ENCODE measurements at places on chromosomes 5 and 9.

DNA sequence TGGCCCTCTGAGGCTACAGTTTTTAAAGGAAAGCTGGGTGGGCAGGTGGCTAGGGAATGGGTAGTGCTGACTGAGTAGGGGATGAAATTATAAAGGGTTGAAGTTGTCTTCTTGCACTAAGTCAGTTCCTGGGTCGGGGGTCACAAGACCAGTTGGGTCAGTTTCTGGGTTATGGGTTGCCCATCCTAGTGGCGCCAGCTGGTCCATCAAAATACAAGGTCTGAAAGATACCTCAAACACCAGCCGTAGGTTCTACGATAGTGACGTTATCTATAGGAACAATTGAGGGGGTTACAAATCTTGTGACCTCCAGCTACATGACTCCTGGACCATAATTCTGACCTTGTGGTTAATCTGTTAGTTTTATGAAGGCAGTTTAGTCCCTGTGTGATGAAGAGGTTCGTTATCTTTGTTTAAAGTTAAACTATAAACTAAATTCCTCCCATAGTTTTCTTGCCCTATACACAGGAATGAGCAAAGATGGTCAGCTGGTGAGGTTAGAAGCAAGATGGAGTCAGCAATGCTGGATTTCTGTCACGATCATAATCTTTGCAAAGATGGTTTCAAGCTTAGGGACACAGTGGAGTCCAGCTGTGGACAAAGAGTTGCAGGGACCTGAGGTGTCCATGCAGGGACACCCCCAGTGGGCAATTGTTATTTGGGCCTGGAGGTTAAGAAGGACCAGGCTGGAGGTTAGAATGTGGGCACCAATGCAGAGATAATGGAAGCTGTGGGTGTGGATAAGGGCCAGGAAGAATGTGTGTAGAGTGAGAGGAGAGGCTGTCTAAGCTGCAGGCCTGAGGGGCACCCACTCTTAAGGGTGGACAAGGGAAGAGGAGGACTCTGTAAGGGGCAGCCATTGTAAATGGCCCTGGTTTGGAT, 14.0 kb upstream of the CREBRF start:
- no peaks in the 10 kb centered on the region for H3K36me3 ChIP-seq
- no peaks in the 10 kb centered on the region for H3K27me3 ChIP-seq
- no peak overlapping the region for H3K27ac ChIP-seq

DNA sequence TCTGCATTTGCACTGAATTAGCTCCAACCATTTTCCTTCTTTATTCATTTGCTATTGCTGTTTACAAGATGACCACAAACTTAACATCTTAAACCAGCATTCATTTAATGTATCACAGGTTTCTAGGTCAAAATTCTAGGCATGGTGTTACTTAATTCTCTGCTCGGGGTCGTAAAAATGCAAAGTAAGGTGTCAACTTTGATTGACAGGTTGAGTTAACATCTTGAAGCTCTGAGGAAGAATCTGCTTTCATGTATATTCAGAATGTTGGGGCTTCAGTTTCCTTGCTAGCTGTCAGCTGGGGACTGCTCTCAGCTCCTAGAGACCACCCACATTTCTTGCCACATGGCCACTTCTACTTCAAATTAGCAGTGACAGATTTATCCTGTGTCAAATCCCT, 348.7 kb upstream of the GRIN3A start:
- H3K4me3 ChIP-seq, result no peak overlapping the region
- no peak for DNase-seq
- H3K36me3 ChIP-seq, result no peaks in the 10 kb centered on the region
- no peaks in the 10 kb centered on the region for H3K4me1 ChIP-seq
- no peaks in the 10 kb centered on the region for H3K27me3 ChIP-seq

- no peak overlapping the region for H3K4me3 ChIP-seq
- DNase-seq, result no peak
- no peak overlapping the region for H3K27ac ChIP-seq
These were observed 23.4 kb downstream of the CYFIP2 start for GRCh38 chr5:157289164-157289819.

- no peaks in the 10 kb centered on the region for H3K27me3 ChIP-seq
- peaks cover 8% of the 10 kb centered on the region for H3K4me1 ChIP-seq
- peaks cover 1% of the 10 kb centered on the region for H3K36me3 ChIP-seq
These were observed 1.2 kb downstream of the MTAP start for GRCh38 chr9:21803649-21804048.

- no peaks in the 10 kb centered on the region for H3K27me3 ChIP-seq
- DNase-seq, result no peak
These were observed 11.6 kb downstream of the PSIP1 start for GRCh38 chr9:15499139-15499538.

GRCh38 chr5:2670940-2671339, 80.5 kb downstream of the IRX2 start:
- H3K27me3 ChIP-seq, result no peaks in the 10 kb centered on the region
- no peak overlapping the region for H3K4me3 ChIP-seq
- no peak for DNase-seq
- H3K36me3 ChIP-seq, result no peaks in the 10 kb centered on the region
- H3K4me1 ChIP-seq, result no peaks in the 10 kb centered on the region
- no peak overlapping the region for H3K27ac ChIP-seq

DNA sequence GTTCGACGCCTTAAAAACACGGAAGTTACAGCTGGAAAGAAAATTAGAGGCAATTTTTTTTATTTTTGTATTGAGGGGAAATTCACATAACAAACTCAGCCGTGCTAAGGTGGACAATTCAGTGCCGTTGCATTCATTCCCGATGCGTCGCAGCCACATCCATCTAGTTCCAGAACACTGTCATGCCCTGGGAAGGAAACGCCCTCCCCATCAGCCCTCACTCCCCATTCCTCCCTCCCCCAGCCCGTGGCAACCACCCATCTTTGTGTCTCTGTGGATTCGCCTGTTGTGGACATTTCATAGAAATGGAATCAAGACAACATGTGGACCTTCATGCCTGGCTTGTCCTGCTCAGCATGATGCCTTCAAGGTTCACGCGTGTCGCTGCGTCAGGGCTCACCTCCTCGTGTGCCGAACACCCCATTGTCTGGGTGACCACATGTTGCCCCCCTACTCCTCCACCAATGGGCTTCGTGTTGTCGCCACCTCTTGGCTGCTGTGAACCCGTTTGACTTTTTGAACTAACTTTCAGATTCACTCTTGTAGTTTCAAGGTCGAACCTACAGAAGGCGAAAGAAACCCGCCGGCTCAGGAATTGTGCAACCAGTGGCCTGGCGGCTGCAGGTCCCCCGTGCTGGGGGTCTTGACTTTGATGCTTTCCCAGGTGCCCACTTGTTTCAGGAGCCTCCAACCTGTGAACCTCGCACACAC, 17.4 kb upstream of the CAMSAP1 start:
- DNase-seq, result no peak
- H3K27ac ChIP-seq, result no peak overlapping the region
- no peaks in the 10 kb centered on the region for H3K27me3 ChIP-seq
- H3K36me3 ChIP-seq, result no peaks in the 10 kb centered on the region
- H3K4me3 ChIP-seq, result no peak overlapping the region
- peaks cover 5% of the 10 kb centered on the region for H3K4me1 ChIP-seq

DNA sequence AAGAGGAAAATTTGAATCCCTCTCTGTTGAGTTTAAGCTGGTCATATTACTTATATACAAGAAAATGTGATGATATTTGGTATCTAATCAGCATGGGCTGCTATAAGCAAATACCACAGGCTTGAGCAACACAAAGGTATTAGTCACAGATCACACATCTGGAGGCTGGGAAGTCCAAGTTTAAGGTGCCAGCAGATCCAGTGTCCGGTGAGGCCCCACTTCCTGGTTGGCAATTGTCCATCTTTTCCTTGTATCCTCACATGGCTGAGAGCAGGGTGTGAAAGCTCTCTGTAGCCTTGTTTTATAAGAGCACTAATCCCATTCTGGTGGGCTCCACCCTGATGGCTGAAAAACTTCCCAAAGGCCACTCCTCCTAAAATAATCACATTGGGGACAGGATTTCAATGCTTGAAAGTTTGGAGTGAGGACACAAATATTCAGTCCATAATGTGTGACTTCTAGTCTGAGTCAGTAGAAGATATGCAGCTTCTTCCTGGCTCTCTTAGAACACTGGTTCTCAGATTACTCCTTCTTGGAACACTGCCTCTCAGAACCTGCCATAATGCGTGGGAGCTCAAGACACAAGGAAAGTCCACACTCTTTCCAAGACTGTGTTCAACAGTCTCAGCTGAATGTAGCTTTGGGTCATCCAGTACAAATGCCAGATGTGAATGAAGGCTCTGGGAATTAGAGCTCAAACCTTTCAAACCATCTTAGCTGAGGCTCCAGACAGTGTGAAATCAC, 124.1 kb downstream of the PRDM9 start:
- H3K36me3 ChIP-seq, result no peaks in the 10 kb centered on the region
- no peaks in the 10 kb centered on the region for H3K27me3 ChIP-seq
- DNase-seq, result no peak

GRCh38 chr5:61766141-61766540, 434.1 kb downstream of the ZSWIM6 start:
- no peaks in the 10 kb centered on the region for H3K4me1 ChIP-seq
- H3K4me3 ChIP-seq, result no peak overlapping the region
- no peak overlapping the region for H3K27ac ChIP-seq
- DNase-seq, result no peak

DNA sequence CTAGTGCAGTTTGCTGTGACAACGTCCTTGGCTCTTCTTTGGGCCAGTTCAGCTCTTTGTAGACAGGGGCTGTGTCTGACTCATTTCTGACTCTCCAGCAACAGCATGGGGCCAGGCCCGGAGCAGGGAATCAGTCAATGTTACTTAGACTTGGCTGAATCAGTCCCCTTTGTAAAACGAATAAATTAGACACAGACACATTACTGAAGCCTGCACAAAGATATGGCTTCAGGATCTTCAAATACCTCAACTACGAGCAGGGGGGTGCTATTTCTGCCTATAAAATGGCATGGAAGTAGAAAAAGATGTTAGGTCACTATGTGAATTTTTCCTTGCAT, 204.7 kb downstream of the TTLL11 start:
- H3K4me1 ChIP-seq, result no peaks in the 10 kb centered on the region
- H3K27ac ChIP-seq, result no peak overlapping the region
- no peaks in the 10 kb centered on the region for H3K27me3 ChIP-seq

DNA sequence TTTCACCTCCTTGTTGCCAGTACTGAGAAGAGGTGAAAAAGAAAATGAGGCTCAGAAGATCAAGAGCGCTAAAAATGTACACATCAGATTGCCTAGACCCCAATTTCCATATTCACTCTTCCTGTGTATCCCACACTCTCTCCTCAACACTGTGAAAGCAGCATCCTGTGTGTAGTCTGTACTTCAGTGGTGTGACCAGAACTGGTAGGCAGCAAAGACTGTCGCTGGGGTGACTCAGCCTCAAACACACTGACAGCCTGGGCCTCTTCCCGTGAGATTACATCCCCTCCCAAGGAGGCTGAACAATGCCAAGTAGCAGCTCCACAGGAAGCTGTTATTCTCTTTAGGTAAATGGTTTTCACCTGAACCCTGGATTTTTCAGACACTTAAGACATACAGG, 135.5 kb downstream of the CCDC192 start:
- no peak overlapping the region for H3K4me3 ChIP-seq
- no peak overlapping the region for H3K27ac ChIP-seq
- no peaks in the 10 kb centered on the region for H3K4me1 ChIP-seq
- no peaks in the 10 kb centered on the region for H3K36me3 ChIP-seq

- DNase-seq, result no peak
- H3K27ac ChIP-seq, result peak overlapping the region; percentile 64
- peaks cover 14% of the 10 kb centered on the region for H3K4me1 ChIP-seq
- H3K4me3 ChIP-seq, result peak overlapping the region; percentile 89
These were observed 1.4 kb downstream of the SAP30L start for GRCh38 chr5:154447089-154447725.

- no peaks in the 10 kb centered on the region for H3K36me3 ChIP-seq
- no peak overlapping the region for H3K27ac ChIP-seq
- no peaks in the 10 kb centered on the region for H3K4me1 ChIP-seq
- H3K4me3 ChIP-seq, result no peak overlapping the region
- H3K27me3 ChIP-seq, result no peaks in the 10 kb centered on the region
- no peak for DNase-seq
These were observed 29.9 kb downstream of the ADCY2 start for GRCh38 chr5:7425830-7426229.

- no peak for DNase-seq
- H3K27me3 ChIP-seq, result no peaks in the 10 kb centered on the region
- no peak overlapping the region for H3K27ac ChIP-seq
- no peaks in the 10 kb centered on the region for H3K36me3 ChIP-seq
These were observed 103.4 kb upstream of the RPS23 start for GRCh38 chr5:82381591-82381990.

- no peaks in the 10 kb centered on the region for H3K27me3 ChIP-seq
- no peaks in the 10 kb centered on the region for H3K4me1 ChIP-seq
- H3K36me3 ChIP-seq, result no peaks in the 10 kb centered on the region
- DNase-seq, result no peak
- no peak overlapping the region for H3K27ac ChIP-seq
These were observed 61.5 kb downstream of the SV2C start for GRCh38 chr5:76144513-76145274.

GRCh38 chr5:98742396-98743073, 30.9 kb upstream of the RGMB start:
- H3K27me3 ChIP-seq, result no peaks in the 10 kb centered on the region
- H3K4me1 ChIP-seq, result no peaks in the 10 kb centered on the region
- no peak overlapping the region for H3K4me3 ChIP-seq
- no peaks in the 10 kb centered on the region for H3K36me3 ChIP-seq
- H3K27ac ChIP-seq, result no peak overlapping the region

- no peak for DNase-seq
- H3K4me3 ChIP-seq, result no peak overlapping the region
These were observed 145.0 kb upstream of the SMC2 start for GRCh38 chr9:103949096-103949495.

- H3K36me3 ChIP-seq, result no peaks in the 10 kb centered on the region
- no peaks in the 10 kb centered on the region for H3K4me1 ChIP-seq
- no peaks in the 10 kb centered on the region for H3K27me3 ChIP-seq
- H3K4me3 ChIP-seq, result no peak overlapping the region
These were observed 14.7 kb upstream of the ADAMTS19 start for GRCh38 chr5:129445379-129445778.

DNA sequence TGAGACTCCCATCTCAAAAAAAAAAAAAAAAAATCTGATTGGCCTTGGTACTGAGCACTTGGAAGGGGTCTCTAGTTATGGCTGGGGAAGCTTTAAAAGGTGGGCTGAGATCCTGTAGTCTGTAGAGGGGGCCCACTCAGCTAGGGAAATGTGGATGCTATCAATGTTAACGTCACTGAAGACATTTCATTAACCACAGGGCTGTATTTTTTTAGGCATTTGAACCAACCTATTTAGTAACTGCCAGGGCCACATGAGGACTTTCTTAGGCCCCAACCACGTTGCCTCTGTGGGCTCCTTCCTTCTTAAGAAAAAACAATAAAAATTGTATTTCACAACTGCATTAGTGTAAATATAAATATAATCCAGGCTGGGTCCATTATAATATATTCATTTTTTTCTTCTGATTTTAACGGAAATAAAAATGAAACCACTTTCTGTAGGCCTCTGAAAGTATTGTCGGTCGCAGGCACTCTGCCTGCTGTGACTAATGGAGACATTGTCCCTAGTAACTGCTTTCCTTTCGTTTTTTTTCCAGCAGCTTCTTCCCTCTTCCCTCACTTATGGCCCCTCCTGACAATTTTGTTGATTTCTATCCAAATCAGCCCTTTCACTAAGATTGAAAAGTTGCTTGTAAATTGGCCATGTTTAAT, 71.6 kb downstream of the GCNT1 start:
- no peak overlapping the region for H3K27ac ChIP-seq
- no peaks in the 10 kb centered on the region for H3K4me1 ChIP-seq
- no peaks in the 10 kb centered on the region for H3K27me3 ChIP-seq
- no peak overlapping the region for H3K4me3 ChIP-seq
- no peaks in the 10 kb centered on the region for H3K36me3 ChIP-seq

- H3K27ac ChIP-seq, result no peak overlapping the region
- no peak for DNase-seq
- H3K4me1 ChIP-seq, result no peaks in the 10 kb centered on the region
- no peak overlapping the region for H3K4me3 ChIP-seq
- no peaks in the 10 kb centered on the region for H3K27me3 ChIP-seq
- no peaks in the 10 kb centered on the region for H3K36me3 ChIP-seq
These were observed 360.8 kb upstream of the PANK3 start for GRCh38 chr5:168939887-168940544.

Data from effector memory CD4-positive, alpha-beta T cell (primary cell).